Stimulated activated CD4-positive, alpha-beta T cell treated with anti-CD3 and anti-CD28 coated beads, Interleukin-4, amount 100 ng/mL, for 24 hours (primary cell): ENCODE measurements at places on chromosomes 16 and 17.

GRCh38 chr17:3957735-3958599 is 6.3 kb downstream of the ATP2A3 start:
- no peak for DNase-seq

DNA sequence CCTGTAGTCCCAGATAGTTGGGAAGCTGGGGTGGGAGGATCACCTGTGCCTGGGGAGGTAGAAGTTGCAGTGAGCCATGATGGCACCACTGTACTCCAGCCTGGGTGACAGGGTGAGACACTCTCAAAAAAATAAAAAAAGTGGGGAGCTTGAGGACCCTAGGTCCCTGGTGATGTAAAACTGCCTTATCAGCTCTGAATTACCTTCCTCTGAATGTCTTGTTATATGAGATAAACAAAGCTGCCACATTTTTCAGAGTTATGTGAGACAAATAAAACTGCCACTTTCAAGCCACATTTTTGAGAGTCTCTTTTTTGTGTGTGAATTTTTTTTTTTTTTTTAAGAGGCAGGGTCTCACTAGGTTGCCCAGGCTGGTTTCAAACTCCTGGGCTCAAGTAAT is 32.0 kb upstream of the B4GALNT2 start:
- no peak for DNase-seq

DNA sequence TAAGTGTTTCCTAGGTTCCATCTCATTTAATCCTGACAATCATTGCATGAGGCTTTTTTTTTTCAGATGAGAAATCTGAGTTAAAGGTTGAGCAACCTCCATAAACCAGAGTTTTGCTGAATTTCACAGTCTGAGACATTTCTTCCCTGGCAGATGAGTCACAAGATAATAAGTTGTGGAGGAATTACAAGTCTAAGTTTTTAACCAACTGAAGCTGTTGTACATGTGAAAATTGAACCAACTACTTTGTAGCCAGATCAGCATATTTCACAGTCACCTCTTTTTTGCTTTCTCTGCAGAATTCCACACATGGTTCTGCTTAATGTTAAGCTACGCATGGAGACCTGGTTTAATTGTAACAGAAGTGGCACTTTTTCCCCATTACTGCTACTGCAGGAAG is 765.6 kb downstream of the CDH11 start:
- DNase-seq: no peak

GRCh38 chr17:34378664-34379101 is 15.7 kb upstream of the CCL1 start:
- peak; percentile 7 for DNase-seq

- no peak for DNase-seq
These were observed 4.4 kb downstream of the ACLY start for GRCh38 chr17:41914358-41914766.

- no peak for DNase-seq
These were observed 11.7 kb upstream of the TCF25 start for GRCh38 chr16:89861648-89862047.

GRCh38 chr16:23968176-23968575 is 132.4 kb downstream of the PRKCB start:
- DNase-seq: no peak

GRCh38 chr17:9024497-9024896 is 3.2 kb downstream of the NTN1 start:
- DNase-seq: no peak

DNA sequence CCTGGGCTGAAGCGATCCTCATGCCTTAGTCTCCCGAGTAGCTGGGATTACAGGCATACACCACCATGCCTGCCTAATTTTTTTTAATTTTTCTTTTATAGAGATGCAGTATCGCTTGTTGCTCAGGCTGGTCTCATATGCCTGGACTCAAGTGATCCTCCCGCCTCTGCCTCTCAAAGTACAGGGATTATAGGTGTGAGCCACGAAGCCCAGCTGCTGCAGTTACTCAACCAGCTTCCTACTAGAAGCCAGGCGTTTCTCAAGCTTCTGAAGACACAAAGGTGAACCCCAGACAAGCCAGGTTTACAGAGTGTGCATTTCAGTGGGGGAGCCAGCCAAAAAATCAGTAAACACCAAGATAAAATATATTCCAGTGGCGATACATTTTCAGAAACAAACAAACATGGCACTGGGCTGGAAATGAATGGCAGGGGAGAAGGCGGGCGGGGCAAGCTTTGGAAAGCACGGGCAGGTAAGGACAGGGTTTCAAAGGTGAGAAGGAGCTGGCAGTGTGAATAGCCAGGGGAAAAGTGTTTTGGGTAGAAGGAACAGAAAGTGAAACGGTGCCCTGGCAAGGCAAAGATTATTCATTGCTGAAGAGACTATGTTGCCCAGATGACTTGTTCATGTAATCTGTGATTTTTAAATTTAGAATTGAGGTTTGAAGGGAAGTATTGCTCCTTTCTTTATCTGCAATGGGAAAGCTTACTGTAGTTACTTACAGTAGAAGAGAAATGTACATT is 471.1 kb downstream of the WWOX start:
- no peak for DNase-seq

DNA sequence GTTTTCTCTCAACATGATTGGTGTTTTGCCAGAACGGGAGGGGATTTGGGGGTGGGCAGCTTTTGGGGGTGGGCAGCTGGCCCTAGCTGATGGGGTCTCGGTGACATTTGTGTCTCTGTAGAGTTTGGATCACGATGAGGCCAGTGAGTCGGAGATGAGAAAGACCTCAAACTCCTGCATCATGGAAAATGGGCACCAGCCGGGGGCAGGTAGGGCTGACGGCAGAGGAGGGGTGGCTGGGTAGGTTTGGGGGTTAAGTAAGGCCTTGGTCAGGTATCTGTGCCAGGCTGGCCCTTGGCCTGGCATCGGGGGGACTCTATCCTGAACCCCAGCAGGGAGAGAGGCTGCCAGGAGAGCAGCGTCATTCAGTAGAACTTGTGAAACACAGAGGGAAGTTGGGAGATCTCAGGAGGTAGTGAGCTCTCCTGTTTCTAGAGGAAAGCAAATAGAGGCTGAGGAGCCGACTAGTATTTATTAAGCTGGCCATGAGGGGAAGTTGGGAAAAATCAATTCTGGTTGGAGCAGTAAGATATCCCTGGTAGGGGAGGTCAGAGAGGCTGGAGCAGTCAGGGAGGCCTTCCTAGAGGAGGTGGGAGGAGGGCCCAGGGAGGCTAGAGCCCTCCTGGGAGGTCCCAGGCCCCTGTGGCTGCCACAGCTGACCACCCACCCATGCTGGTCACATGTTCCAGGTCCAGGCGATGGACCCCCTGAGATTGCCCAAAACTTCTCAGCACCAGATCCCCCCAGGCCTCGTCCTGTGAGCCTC is 8.1 kb downstream of the SMTNL2 start:
- DNase-seq: no peak

- DNase-seq: peak; percentile 5
These were observed 7.6 kb downstream of the PITPNM3 start for GRCh38 chr17:6548578-6549330.

- no peak for DNase-seq
These were observed 9.1 kb upstream of the TMEM92 start for GRCh38 chr17:50265212-50265611.

- DNase-seq: no peak
These were observed 27.6 kb upstream of the IRX5 start for GRCh38 chr16:54903047-54903446.

DNA sequence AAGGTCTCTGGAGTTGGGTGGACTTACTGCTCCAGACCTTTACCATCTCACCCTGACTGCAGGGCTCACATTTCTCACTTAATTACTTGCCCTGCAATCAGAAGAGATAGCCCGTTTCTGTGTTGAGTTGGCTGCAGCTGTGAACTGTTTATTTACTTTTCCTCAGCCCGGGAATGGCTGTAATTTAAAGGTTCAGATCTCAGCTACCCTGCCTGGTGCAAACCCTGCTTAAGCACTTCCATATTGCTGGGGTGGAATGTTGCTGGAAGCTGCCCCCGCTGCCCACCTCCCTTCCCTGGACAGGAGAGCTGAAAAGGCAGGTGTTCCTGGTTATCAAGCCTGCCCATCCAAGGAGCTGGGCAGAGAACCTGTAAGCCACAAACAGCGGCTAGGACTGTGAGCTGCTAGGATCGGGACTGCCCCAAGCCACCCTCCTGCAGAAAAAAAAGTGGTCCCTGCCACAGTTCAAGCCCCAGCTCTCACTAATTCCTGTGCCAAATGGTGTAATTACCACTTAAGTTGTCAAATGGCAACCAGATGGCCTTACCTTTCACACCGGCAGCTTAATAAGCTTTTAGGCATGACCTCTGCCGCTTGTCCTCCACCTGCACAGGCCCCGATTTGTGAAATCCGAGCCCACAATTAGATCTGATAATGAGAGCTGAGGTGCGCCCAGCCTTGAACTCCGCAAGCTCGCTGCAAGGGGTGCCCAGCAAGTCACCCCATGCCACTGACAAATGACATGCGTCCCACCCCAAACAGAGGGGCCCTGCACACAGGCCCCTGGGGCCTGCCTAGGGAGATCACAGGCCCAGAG is 269.8 kb downstream of the C16orf95 start:
- DNase-seq: no peak
